GM04504 (cell line): ENCODE measurements at places on chromosomes 3 and 15.

DNA sequence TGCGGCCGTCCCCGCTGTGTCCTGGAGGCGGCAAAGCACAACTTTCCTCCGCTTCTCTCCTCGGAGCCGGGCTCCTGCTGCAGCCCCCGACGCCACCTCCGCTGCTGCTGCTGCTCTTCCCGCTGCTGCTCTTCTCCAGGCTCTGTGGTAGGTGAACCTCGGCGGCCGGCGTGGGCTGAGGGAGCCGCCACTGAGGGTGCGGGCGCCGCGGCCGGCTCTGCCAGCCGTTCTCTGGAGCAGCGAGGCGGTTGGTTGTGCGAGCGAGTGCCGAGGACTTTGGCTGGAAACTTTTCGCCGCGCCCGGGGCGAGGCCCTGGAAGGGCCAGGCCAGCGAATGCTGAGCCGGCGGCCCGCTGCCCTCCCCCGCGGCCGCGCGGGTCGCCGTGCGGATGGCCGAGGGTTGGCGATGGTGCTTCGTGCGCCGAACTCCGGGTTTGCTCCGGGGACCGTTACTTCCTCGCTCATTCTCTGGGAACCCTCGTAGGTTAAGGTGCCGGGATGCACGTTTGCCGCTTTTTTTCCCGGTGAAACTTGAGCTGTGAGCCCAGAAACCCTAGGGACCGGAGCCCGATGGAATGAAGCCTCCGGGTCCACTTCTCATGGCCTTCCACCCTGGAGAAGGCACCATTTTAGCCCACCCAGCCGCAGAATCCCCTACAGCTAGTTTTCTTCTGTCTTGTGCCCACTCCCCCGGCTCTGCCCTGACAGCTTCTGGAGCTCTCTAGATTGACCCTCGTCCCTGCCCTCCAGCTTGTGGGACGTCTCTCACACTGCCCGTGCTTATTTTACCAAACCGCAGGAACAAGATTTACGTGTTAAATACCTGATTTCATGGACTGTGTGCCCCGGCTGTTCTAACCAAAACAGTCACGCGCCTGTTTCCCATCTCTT is 660 bp downstream of the NECTIN3 start:
- DNase-seq, result no peak

DNA sequence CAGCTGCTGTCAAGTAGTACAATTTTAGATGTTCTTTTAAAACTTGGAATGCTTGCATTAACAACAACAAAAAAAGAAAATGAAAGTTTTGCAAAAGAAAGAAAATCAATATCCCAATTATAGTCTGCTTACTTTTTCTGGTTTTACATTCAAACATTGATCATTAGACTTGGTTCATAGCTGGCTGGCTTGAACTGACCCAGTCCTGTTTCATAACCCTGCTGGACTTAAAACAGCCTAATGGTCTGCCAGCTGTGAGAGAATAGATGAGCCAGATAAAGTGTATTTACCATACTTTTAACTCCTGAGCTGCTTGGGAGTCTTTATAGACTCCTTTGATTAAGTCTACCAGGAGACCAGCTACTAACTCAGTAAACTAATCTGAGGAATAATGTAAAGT is 59.2 kb downstream of the PIAS1 start:
- DNase-seq, result peak; percentile 4

DNA sequence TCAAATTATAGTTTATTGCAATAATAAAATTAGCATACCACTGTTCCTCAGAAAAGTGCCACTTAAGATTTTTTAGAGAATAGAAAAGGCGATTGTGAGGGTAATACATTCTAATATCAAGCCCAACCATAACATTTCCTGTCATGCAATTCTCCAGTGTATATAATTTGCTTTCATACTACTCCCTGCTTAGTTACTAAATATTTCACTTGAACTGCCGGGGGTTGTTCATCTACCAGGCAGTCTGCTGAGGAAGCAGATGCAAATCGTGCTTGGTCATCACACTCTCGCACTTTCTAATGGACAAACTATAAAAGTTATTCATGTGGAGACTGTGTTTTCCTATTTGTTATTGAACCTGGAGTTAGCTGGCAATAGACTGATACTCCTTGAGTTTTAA is 645.6 kb upstream of the CBLB start:
- DNase-seq, result no peak

DNA sequence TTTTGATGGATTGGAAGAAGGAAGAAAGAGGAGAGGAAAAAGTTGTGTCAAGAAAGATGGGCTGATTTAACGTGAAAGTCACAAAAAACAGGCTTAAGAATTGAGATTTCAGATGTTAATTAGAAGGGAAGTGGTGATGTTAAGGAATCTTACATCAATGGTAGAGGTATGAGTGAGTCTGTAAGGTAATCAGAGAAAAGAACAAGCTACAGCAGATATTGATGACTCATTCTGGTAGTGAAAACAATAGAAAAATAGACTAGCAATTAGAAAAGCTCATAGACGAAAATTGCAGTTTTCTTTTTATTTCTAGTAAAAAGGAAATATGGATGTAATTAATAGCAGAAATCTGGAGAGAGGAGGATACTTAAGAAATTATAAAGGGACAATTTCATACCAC is 559.6 kb downstream of the MCTP2 start:
- no peak for DNase-seq

- no peak for DNase-seq
Measured at GRCh38 chr15:70259640-70260508, 162.2 kb upstream of the TLE3 start.

- no peak for DNase-seq
Measured at GRCh38 chr3:177783767-177784166, 586.5 kb upstream of the TBL1XR1 start.

- no peak for DNase-seq
Measured at GRCh38 chr3:43102773-43103480, 3.0 kb downstream of the POMGNT2 start.

DNA sequence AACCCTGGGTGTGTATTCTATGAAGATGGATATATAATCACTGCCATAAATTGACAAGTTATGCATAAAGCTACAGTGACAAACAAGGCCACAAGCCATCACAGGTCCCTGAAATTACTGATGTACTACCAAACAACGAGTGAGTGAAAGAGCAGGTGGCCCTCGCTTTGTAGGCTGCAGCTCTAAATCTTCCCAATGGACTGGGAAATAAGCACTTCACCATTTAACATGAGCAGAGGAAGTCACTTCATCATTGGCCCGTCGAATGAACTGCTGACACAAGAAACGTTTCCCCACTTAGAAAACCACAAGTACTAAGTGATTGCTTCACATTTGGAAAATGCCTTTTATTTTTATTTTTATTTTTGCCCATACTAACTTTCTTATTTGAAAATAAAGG is 218.0 kb downstream of the ZNF385D start:
- no peak for DNase-seq

DNA sequence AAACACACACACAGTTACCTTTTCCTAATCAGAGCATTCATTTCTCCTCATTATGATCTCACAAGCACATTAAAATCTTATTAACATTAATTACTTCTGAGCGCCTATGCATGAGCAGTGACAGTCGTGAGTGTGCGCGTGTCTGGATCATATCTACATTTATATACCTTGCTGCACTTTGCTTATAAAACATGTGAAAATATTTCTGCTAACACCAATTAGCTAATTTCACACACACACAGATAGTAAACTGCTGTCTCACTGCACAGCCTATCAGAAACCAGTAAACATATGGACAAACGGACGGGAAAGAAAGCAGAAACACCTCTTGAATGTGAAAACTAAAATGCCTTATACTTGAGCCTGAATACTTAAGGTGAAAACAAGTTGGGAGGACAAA is 64.8 kb downstream of the ZBTB20 start:
- no peak for DNase-seq

DNA sequence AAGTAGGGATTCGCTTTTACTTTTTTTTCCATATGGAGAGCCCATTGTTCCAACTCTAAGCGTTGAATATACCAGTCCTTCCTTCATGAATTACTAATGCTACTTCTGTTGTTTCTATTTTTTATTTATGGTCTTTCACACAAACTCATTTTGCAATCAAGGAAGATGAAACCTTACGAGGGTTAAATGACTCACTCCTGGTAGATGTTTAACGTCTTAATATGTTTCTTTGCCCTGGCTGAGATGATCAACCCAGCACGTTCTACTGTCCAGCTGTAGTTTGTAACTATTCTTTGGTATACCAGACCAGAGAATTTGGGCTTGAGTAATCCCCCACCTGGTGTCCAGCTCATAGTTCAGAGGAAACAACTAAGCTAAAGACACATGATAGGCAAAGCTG is 23.1 kb downstream of the CDCP1 start:
- DNase-seq, result peak; percentile 84
